Activated CD4-positive, alpha-beta T cell treated with anti-CD3 and anti-CD28 coated beads, Interleukin-10, Interleukin-2, amounts not matched to agents 100 ng/mL and 50 ng/mL, durations not matched to agents 16 hours and 8 hours (primary cell): ENCODE measurements at places on chromosomes 4 and X.
A peak's percentile ranks its signal among the peaks of the same experiment; 100 is the strongest.

- no peak for DNase-seq
Measured at GRCh38 chr4:129314781-129315180, 218.8 kb downstream of the C4orf33 start.

DNA sequence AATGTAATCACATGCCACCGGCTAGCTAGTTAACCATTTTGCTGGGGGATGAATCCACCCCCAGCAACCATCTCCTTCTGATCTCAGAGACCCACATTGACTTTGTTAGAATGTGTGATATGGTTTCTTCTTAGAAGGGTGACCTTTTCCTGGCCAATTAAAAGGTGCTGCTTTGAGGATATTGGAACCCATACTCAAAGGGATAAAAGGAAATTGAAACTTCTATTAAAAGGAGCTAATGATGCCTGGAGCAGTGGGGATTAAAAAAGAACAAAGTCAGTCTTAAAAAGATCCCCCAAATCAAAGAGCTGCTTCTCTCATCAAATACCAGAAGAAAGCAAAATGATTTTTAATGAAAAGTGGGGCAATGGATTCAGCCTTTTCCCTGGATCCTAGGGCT lies 214.1 kb downstream of the SHROOM3 start:
- no peak for DNase-seq

GRCh38 chr4:140645614-140646412 lies 77.1 kb upstream of the UCP1 start:
- DNase-seq, result no peak

DNA sequence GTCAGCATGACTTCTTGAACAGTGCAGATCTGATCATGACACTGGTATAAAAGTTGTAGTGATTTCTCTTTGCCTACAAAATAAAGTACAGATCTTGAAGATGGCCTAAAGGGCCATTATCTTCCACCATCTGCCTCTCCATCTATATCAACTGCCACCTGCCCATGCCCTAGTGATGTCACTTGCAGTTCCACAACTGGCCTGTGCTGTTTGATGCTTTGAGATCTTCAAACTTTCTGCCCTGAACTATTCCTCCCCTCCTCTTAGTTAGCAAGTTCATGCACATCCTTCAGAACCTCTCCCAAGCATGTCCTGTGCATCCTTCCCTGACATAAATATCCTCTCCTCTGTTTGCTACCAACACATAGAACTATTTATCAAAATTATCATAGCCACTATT lies 217.0 kb downstream of the SOWAHB start:
- DNase-seq, result no peak

GRCh38 chrX:81201071-81201470 lies 642 bp downstream of the HMGN5 start:
- DNase-seq, result no peak

GRCh38 chrX:46321676-46322075 lies 223.5 kb downstream of the ZNF674 start:
- DNase-seq, result no peak

DNA sequence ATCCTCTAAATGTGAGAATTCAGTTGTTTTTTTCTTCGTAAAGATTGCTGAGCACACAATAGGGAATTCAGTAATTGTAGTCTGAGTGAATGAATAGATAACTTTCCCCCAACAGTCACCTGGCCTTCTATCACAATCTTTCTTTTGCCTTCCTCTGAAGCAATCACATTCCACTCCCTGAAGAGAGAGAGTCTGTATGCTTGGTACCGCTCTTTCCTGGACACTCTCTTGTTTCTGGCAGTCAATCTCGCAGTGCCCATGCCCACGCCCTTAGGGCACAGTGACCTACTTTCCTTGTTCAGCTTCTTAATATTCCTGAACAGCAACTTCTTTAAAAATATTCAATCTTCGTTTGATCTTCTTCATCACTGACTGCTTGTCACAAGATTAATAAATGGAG lies 255.9 kb downstream of the ADAMTS3 start:
- no peak for DNase-seq

- DNase-seq, result no peak
Measured at GRCh38 chrX:68847172-68847571, 18.4 kb downstream of the EFNB1 start.

GRCh38 chr4:124887739-124888138 lies 175.2 kb upstream of the ANKRD50 start:
- no peak for DNase-seq

GRCh38 chr4:16896881-16897750 lies 1.3 kb downstream of the LDB2 start:
- no peak for DNase-seq

- no peak for DNase-seq
Measured at GRCh38 chr4:5220028-5220427, 168.7 kb downstream of the STK32B start.

DNA sequence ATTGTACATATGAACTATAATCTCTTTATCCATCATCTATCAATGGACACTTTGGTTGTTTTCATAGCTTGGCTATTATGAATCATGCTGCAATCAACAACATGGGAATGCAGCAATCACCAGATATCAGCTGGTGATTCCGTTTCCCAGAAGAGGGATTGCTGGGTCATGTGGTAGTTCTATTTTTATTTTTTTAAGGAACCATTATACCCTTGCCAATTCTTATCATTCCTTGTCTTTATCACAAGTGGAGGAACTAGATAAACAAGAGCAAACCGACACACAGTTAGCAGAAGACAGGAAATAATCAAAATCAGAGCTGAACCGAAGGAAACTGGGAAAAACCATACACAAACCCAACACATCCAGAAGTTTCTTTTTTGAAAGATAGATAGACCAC lies 14.5 kb upstream of the LNX1 start:
- DNase-seq, result no peak

- no peak for DNase-seq
Measured at GRCh38 chr4:54566608-54567007, 91.1 kb upstream of the KIT start.

- no peak for DNase-seq
Measured at GRCh38 chrX:73562458-73562857, 539 bp upstream of the CHIC1 start.

GRCh38 chr4:166458756-166459155 lies 585.7 kb downstream of the TLL1 start:
- no peak for DNase-seq

- no peak for DNase-seq
Measured at GRCh38 chr4:70392057-70392776, 5.5 kb upstream of the OPRPN start.

DNA sequence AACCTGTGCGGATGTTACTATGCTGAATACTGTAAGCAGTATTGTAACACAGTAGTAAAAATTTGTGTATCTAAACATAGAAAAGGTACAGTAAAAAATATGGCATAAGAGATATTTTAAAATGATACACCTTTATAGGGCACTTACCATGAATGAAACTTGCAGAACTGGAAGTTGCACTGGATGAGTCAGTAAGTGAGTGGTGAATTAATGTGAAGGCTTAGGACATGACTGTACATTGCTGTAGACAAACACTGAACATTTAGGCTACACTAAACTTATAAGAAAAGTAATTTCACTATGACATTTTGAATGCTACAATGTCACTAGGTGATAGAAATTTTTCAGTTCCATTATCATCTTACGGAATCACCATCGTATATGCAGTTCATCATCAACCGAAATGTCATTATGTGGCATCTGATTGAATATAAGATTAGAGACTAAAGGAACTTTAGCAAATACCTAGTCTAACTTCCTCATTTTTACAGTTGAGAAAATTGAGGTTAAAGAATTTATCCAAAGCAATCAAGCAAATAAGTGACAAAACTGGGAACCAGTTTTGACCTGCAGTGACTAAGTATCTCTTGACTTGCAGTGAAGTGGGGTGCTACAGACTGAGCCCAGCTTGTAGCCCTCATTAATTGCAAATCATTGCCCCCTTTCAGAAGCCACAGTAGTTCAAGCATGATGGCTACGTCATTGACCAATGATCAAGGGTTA lies 55.3 kb downstream of the EGF start:
- peak; percentile 20 for DNase-seq

- no peak for DNase-seq
Measured at GRCh38 chrX:49120091-49120490, 3.4 kb downstream of the GPKOW start.

DNA sequence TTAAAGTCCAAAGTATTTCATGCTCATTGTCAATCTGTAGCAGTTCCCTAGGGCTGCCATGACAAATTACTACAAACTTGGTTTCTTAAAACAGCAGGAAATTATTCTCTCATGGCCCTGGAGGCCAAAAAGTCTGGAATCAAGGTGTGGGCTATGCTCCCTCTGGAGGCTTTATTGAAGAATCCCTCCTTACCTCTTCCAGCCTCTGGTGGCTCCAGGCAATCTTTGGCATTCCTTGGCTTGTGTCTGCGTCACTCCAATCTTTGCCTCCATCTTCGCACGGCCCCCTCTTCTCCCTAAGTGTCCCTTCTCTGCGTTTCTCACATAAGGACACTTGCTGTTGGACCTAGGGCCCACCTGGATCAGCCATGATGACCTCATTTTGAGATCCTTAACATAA lies 170.4 kb downstream of the SMIM20 start:
- no peak for DNase-seq

GRCh38 chrX:73765776-73766430 lies 202.9 kb downstream of the CHIC1 start:
- no peak for DNase-seq

- no peak for DNase-seq
Measured at GRCh38 chr4:41579043-41579442, 41.1 kb downstream of the LIMCH1 start.

- no peak for DNase-seq
Measured at GRCh38 chr4:28269426-28269825, 1408.8 kb downstream of the STIM2 start.

GRCh38 chr4:136699905-136700304 lies 832.4 kb downstream of the PCDH18 start:
- DNase-seq, result no peak

GRCh38 chrX:100895365-100896075 lies 21.4 kb upstream of the NOX1 start:
- DNase-seq, result peak; percentile 50

GRCh38 chrX:134545510-134545909 lies 85.5 kb downstream of the HPRT1 start:
- DNase-seq, result no peak

DNA sequence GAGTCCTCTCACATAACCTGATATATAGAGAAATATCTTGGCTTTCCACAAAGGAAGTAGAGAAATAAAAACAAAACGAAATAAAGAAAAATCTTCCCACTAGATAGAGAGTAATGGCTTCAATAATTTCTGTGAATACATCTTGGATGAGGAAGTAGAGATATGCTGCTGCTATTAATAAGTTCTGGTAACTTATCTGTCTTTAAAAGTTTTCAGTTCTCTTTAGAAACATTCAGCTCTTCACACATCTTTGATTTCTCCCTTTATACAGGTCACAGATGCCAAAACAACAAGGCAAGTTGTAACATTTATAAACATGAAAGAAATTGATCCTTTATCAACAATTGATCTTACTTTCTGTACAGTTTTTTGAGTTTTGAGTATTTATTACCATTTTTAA lies 615.8 kb downstream of the TRAM1L1 start:
- no peak for DNase-seq

DNA sequence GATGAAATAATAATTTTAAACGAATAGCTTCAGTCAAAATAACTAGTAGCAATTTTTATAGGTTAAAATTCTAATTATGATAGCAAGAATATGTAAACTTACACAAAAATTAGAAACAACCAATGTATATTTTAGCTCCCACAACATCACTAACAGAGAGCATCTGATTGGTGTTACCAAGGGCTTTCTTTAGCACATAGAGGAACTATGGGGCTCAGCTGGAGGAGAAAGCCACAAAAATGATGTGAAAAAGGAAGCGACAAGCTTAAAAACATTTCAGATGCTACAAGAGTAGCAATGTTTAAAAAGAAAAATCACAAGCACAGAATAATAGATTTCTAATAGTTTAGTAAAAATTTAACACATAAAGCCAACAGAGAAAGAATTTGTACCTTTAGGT lies 56.3 kb downstream of the ATP8A1 start:
- no peak for DNase-seq

- DNase-seq, result peak; percentile 46
Measured at GRCh38 chrX:106862972-106863688, 40.0 kb downstream of the RIPPLY1 start.

- DNase-seq, result no peak
Measured at GRCh38 chr4:156971165-156971675, 379 bp downstream of the PDGFC start.
